AG04450 (cell line): ENCODE measurements at places on chromosomes 11 and 22. TPM values are rescaled to one million over a fixed set of nuclear protein-coding genes. Genes with fewer than 3 reads are reported as not detected.

GRCh38 chr11:69041516-69041915 lies 7.2 kb upstream of the TPCN2 start:
- no peak for DNase-seq

DNA sequence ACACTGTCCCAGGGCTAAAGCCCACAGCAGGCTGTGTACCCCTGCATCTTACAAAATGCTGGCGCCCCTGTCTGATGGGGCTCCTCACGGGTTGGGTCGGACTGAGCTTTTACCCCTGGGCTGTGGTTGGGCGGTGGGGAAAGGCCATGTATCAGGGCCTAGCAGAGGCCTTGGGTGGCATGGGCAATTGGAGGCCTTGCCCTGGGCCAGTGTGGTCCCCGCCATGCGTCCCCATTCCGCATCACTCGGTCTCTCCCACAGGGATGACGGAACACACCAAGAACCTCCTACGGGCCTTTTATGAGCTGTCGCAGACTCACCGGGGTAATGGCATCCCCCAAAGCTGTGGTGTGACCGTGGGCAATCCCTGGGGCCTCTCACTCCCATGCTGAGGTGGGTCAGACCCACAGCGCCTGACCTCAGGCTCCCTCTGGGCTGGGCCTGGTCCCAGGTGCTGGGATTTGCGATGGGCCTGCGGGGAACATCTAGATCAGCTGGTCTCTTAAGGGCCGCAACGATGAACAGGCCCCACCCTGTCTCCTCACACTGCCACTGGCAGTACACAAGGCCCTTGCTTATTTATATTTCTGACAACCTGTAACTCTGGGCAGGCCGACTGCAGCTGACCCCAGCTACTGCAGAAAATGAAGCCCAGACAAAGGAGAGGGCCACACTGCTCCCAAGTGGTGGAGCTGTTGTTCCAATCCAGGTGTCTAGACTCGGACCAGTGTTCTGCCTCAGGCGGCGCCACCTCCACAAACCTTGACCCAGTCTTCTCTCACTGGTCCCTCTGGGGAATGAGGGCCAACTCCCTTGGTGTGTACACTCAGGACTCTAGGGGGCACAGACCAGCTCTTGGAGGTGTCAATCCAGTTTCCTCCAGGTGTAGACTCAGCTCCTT lies 12.3 kb downstream of the SLC16A8 start:
- DNase-seq, result no peak

- DNase-seq, result no peak
Measured at GRCh38 chr11:1759151-1759850, 4.4 kb downstream of the CTSD start.

DNA sequence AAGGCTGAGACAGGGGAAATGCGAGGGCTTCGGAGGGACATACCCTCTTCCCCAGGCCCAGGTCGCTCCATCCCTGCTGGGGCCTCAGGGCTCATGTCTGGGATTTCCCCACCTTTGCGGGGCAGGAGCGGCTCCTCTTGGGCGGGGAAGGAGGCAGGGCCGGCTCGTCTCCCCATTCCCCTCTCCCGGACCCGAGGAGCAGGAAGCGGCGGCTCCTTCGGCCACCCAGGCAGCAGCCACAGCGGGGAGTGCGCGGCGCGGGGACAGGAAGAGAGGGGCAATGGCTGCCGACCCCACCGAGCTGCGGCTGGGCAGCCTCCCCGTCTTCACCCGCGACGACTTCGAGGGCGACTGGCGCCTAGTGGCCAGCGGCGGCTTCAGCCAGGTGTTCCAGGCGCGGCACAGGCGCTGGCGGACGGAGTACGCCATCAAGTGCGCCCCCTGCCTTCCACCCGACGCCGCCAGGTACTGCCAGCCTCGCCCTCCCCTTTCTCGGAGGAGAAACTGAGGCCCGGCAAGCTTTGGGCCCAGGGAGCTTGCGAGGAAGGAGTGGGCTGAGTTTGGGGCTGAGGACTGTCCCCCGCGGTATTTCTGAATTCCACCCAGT lies at the start of gene ANKK1:
Gene ANKK1 (plus strand): TSS at position 175 of the 607 bp plus-strand sequence. CDS start 106 bp downstream, at position 281.
- DNase-seq, result no peak

PATE3 gene
- polyA plus RNA-seq, result not detected in 2 replicates

- no peak for DNase-seq
Measured at GRCh38 chr11:119447664-119448242, 24.8 kb upstream of the THY1 start.

DNA sequence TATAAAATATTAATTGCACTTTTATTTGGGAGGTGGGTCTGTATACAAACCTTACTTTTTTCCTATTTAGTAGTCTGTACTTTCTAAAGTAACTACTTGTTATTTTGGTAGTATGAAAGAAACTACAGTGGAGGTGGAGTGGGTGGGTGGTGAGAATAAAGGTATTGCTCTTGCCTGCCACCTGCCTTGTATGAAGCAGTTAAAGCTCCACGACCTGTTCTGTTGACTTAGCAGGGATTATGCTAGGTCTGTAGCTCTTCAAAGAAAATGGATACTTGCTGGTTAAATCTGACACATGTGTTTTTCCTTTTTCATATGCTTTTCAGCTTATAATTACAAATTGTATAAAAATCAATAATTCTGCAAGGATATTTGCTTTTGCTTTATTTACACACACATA lies 111.9 kb downstream of the EHF start:
- DNase-seq, result no peak

SUSD2 gene
- polyA plus RNA-seq, result 0.63 and 1.1 TPM in 2 replicates

GRCh38 chr11:207863-208180 lies 314 bp downstream of the RIC8A start:
- DNase-seq, result no peak

LMO1 gene
- not detected in 2 replicates for polyA plus RNA-seq

DNA sequence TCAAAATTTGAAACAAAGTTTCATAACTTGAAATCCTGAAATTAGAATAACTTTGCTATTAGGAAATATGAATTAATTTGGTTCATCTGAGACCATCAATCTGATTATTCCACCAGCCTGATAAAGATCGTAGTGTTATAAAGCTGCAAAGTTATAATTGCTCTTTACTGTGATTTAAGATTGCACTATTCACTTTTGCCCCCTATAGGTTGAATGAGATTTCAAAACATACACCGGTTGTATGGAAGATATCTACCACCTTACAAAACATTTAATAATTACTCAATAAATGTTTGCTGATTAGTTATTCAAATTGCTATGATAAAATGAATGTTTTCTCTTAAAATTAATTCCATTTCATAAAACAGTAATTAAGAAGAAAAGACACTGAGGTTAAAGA lies 26.1 kb downstream of the APIP start:
- no peak for DNase-seq

APBB1 gene
- polyA plus RNA-seq, result 42.2 and 54.5 TPM in 2 replicates

DNA sequence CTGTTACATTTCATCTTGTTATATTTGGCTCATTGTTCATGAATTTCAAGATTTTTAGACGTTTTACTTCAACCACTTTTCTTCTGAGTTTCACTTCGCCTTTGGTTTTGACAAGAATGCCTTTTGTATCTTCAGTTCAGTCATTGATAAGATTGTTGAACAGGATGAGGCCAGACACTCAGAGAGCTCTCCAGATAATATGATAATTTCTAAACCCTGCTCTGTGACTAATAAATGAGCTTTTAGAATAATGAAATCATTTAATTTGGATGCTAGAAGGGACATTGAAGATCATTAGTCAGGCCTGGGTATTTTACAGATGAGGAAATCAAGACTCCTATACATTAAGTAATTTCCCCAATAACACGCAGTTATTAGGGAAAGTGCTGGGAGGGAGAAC lies 37.2 kb upstream of the GRAMD1B start:
- DNase-seq, result no peak

GRCh38 chr11:88604260-88604659 lies 266.7 kb upstream of the CTSC start:
- peak; percentile 36 for DNase-seq

GRCh38 chr11:79487412-79487811 lies 46.6 kb upstream of the TENM4 start:
- no peak for DNase-seq

ACR gene
- polyA plus RNA-seq, result not detected in 2 replicates

GRCh38 chr22:48156603-48157355 lies 1394.3 kb downstream of the TBC1D22A start:
- no peak for DNase-seq

- DNase-seq, result peak; percentile 80
Measured at GRCh38 chr11:13440100-13440855, 22.7 kb downstream of the BTBD10 start.

RNF26 gene
- polyA plus RNA-seq, result 27.1 and 35.3 TPM in 2 replicates

DNA sequence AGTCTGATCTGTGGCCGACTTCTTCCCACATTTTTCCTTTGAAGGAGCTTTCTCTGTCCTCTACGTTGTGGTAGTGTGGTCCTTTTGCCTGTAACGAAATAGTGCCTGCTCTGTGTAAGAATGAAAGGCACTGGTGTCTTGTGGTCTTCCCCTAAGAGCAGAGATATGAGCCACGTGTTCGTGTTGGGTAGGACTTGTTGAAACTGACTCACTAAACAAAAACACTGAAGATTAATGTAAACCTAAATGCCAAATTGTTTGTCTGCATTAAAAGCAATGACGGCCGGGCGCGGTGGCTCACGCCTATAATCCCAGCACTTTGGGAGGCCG lies 10.1 kb upstream of the RPS3 start:
- no peak for DNase-seq

DNA sequence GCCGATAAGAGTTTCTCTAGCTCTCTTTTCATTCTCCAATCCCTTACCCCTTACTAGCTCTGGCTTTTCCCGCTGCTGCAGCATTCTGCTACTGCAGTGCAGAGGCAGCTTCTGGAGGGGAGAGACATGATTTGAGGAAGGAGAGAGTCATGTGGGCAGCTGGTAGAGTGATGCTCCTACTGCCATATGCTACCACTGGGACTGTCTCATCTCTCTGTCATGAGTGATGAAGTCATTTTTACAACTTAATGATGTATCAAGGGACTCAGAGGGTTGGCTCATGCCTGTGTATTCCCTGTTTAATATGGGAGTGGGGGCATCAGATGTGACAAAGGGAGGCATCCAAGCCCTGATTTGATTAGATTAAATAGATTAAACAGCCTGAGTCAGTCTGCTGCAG lies 11.3 kb downstream of the SLC17A6 start:
- no peak for DNase-seq

- DNase-seq, result no peak
Measured at GRCh38 chr11:92048415-92048814, 176.2 kb upstream of the FAT3 start.

DNA sequence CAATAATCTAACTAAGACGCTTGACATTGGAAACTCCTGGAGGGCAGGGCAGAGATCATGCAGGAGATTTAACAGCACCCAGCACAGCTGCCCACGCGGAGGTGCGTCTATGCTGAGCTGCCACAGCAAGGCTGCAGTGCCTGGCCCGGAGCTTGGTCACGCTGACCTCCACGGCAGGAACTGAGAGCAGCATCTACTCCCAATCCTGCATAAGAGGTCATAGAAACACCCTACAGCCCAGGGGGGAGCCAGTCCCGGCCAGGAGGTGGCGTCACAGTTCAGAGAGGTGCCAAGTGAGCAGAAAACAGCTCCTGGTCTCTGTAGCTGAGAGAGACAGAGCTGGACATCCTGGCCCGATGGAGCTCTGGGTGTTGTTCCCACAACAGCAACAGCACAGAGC lies 121.1 kb upstream of the TMEM45B start:
- no peak for DNase-seq

GRCh38 chr11:36122671-36123070 lies 166.6 kb downstream of the COMMD9 start:
- no peak for DNase-seq

KRTAP5-10 gene
- polyA plus RNA-seq, result not detected in 2 replicates

GRCh38 chr11:98453378-98453777 lies 567.4 kb upstream of the CNTN5 start:
- DNase-seq, result no peak

- no peak for DNase-seq
Measured at GRCh38 chr11:20095189-20095588, 65.1 kb downstream of the DBX1 start.

- no peak for DNase-seq
Measured at GRCh38 chr22:38129021-38129420, 18.5 kb upstream of the BAIAP2L2 start.

GPHA2 gene
- polyA plus RNA-seq, result not detected in 2 replicates

APOA4 gene
- polyA plus RNA-seq, result not detected in 2 replicates

DNA sequence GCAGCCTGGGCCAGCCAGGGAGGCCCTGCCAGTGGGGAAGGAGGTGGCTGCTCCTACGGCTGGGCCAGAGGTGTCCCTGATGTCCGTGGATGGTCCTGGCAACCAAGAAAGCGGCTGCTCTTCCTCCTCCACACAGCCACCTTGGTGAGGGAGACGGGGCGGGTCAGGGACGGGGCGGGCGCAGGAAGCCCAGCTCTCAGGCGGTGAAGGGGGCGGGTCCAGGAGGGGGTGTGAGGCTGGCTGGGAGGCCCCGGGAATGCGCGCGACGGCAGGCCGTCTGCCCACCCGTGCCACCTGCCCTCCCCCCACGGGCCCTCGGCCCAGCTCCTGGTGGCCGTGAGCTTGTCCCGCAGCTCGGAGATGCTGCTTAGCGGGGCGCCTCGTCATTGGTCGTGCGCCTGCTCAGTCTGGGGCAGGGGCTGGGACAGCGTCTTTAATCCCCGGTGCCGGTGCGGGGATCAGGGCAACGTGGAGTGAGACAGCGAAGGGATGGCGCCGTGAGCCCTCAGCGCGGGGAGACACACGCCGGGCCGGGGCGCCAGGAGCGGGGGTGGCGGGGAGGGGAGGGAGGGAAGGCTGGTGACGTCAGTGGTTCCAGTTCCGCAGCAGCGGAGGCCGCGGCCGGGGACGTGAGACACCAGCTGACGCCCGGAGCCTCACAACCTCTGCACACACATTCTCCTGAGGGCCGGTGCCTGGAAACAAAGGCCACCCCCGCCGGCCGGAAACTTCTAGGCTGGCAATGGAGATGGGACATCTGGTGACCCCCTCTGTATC lies 6.7 kb upstream of the BRSK2 start:
- DNase-seq, result peak; percentile 26

DNA sequence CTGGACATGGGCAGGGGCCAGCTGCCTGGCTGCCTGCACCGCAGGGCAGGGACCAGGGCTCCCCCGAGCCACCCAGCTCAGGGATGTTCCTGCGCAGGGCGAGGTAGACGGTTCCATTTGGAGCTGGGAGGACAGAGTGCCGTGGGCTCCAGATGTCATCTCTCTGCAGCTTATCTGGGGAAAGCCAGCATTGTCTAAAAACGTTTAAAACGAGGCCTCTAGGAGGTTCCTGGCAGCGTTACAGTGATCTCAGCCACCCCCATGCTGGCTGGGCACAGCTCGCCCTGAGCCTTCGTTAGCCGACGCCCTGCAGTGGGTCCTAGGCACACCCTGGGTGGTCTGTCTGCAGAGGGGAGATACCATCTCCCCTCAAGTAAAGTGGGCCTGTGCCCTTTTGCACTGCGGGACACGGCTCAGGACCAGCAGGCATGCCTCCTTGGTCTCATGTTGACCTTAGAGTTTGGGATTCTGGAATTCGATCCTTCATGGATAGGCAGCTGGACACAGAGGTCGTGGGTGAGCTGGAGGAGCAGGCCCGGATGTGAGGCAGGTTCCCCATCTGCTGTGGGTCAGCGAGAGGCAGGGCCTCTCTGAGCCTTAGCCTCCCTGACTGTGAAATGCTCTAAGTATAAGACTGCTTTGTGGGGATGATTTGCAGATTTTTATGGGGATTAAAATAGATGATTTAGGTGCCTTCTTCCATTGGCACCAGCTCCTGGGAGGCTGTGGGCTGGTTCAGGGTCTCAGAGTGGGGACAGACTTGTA lies 14.1 kb downstream of the SYNGR1 start:
- DNase-seq, result no peak
